ENCODE measurements at places on chromosomes 1 and 21.

DNA sequence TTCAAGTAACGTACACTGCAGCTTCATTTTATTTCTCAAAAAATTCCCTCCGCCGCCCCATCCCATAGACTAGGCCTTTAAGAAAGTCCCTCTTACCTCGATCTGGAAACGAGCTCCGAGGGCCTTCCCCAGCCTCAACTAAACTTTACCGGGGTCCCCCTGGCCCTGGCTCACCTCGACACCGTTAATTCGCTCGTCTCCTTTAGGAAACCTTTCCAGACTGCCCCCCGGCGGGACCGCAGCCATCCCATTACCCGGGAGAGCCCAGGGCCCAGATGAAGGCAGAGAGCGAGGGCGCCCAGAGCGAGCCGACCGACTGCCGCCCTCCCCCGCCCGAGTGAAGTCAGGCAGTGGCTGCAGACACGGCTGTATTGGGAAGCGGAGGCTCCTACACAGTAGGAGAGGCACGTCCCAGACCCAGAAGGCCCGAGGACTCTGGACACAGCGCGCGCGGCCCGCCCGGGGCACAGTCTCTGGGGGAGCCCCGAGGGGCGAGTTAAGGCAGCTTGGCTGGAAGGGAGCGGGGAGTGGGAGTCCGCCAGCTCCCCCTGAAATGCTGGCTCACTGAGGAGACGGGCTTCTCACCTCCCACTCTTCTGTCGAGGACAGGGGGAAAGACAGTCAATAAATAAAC lies 14.6 kb downstream of the SEMA6C start:
- no peak for DNase-seq

- DNase-seq: no peak
Observed at GRCh38 chr1:169604781-169605560, 18.7 kb upstream of the F5 start.

GRCh38 chr21:32463889-32464300 lies 51.4 kb downstream of the EVA1C start:
- no peak for DNase-seq

GRCh38 chr1:213767683-213768082 lies 220.1 kb upstream of the PROX1 start:
- no peak for DNase-seq

GRCh38 chr21:43702785-43703034 lies 16.2 kb upstream of the PDXK start:
- DNase-seq: no peak

GRCh38 chr1:13869172-13869797 lies 169.3 kb downstream of the PRDM2 start:
- no peak for DNase-seq

DNA sequence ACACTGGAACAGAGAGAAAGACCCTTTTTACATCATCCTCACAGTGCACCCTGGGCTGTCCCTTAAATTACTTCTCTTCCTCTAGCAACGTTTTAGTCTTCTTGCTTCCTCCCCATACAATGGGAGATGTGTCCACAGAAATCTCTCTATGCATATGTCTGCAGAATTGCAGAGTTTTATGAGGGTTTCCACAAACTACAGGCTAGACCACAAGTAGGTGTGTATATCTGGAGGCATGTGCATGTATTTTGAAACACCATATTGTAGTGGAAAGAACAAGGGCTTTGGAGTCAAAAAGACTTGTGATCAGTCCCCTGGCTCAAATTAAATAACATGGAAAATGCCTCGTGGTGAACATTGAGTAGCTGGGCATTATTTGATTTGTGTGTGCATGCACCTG lies 121.3 kb upstream of the IPO9 start:
- no peak for DNase-seq

DNA sequence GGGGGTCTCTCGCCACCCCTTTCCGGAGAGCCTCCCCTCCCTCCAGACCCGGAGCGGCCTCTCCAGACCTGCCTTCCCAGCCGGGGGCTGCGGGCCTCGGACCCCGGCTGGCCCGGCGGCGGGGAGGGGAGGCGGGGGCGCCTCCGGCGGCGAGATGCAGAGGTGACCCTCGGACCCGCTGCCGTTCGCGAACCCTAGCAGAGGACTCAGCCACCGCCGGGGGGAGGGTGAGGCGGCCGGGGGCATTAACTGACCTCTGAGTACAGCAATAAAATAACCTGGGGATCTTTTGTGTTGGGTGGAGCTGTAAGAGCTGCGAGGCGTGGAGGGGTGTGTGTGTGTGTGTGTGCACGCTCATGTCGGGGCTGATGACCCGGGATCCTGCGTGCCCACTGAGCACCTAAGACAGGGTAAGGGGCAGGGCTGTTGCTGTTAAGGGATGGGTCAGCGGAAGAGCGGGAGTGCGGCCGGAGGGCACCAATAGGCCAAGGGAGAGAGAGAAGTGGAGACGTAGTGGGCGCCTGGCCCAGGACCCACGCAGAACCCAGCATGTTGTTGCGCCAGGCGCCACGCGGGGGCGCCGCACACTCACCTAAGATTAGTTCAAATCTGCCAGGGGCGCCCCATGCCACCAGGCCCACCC lies 6.3 kb downstream of the HAPLN2 start:
- peak; percentile 85 for DNase-seq

- no peak for DNase-seq
Observed at GRCh38 chr1:53705446-53706096, 33.4 kb downstream of the GLIS1 start.

GRCh38 chr1:206814716-206815341 lies 42.5 kb upstream of the IL10 start:
- peak; percentile 89 for DNase-seq

DNA sequence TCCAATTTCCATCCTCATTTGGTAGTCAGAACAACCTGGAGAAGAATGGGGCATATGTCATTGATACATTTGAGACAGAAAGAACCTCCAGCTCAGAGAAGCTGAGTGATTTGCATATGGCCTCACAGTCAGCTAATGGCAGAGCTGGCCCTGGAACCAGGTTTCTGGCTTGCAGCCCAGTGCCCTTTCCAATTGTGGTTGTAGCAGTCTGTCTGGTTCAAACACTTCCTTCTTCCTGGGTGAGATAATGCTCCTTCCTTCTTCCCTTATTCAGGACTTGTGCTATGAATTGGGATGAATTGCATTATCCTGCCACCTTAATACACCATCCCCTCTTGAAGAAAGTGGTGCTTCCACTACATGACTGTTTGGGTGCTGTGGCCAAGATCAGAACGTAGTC lies 24.2 kb downstream of the SLC5A9 start:
- DNase-seq: peak; percentile 31

- DNase-seq: no peak
Observed at GRCh38 chr1:55575571-55576279, 360.6 kb upstream of the USP24 start.

- DNase-seq: no peak
Observed at GRCh38 chr1:184633785-184634184, 120.9 kb downstream of the EDEM3 start.

GRCh38 chr1:172446547-172446946 lies 2.7 kb upstream of the PIGC start:
- no peak for DNase-seq

DNA sequence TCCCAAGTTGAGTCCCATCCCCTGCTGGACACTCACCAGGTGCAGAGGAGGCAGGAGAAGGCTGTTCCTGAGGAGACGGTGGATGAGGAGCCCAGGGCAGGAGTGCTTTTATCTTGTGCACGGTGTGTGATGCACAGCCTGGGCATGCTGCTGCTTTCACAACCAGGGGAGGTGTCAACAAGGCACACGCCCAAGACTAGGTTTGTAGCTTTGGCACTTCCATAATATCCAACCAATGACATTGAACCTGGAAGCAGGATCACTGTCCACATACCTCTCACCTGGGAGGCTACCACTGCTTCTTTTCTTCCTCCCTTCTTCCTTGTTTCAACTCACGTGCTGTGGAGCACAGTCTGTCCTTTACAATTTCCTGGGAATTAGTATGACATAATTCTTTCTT lies at the start of gene LCE3D:
TSS of gene LCE3D (minus strand) at position 84 of the 400 bp plus-strand sequence. CDS start 580 bp downstream, outside the sequence.
- DNase-seq: no peak

DNA sequence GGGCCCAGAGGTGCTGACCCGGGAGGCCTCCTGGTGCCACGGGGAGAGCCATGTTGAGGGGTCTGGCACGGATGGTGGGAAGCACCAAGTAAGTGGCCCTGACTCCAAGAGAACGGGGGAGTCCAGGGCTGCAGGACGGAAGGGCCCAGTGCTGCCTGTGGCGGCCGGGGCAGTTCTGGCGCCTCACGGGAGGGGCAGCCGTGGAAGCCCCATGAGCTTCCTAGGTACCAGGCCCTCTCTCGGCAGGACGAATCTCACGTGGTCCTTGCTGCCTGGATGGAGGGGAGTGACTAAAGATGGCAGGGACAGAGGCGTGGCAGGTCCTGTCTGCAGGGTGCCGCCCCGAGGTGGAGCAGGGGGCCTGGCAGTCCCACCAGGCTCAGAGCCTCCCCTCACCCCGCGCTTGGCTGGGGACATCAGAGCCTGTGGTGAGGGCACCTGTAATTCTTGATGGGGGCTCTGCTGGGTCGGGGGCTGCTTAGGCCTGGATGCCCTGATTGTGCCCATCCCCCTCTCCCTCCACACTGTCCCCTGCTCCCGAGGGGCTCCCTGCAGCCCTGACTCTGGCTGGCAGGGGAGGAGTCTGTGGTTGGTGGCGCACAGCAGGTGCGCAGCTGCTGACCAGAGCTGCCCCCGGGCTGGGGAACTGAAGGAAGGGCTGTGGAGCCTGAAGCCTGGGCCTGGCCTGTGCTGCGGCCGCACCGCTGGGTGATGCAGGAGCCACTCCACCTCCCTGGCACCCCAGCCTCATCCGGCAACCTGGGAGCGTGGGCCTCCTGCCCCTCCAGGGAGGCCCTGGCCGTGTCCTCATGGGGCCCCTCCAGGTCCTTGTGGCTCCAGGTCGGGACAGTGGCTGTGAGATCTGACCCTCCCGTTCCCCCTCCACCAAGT lies 31.4 kb downstream of the POFUT2 start:
- peak; percentile 58 for DNase-seq

- DNase-seq: no peak
Observed at GRCh38 chr1:174877208-174877673, 122.5 kb upstream of the CACYBP start.

DNA sequence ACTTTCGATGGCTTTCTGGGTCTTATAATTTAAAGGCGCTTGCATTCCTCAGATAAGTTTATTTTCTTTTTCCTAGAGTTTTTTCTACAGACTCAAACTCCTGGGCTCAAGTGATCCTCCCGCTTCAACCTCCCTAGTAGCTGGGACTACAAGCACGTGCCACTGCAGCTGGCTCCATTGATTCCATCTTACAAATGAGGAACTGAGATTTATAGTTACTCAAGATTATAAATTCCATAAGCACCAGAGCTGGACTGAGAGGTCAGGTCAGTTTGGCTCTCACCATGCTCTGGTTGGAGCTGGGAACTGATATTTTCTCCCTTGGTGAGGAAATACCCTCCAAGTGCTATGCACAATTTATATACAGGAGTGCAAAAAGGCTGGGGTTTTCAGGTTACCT lies 13.4 kb upstream of the PRPF38B start:
- DNase-seq: no peak

DNA sequence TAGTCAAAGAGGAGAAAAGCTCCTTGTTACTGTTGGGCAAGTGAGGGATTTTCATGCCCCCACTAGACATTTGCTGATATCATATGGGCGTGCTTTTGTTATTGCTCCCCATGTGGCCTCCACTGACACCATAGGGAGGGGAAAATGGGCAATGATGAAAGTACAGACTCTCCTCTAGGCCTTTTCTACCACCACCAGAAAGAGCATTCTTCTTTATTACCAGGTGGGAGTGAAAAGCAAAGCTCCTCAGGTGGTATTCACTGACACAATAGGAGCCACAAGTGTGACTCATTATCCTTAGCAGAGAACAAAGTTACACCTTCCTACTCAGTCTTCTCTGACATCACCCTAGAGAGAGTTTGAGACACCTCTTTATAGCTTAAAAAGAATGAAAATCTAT lies 667.1 kb downstream of the LTN1 start:
- no peak for DNase-seq

DNA sequence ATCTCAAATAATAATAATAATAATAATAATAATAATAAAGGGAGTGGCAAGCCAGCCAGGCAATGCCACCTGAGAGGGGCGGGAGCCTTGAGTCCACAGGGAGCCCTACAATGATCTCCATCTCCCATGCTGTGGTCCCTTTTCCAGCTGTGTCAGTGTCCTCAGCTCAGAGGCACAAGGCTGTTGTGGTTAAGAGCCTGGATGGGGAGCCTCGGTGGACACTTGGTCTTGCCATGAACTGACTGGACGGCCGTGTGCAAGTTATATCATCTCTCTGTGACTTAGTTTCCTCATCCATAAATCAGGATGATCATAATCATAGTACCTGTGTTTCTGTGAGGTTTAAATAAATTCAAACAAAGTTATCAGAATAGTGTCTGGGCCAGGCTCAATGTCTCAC lies 127.8 kb upstream of the TIAM1 start:
- DNase-seq: no peak

DNA sequence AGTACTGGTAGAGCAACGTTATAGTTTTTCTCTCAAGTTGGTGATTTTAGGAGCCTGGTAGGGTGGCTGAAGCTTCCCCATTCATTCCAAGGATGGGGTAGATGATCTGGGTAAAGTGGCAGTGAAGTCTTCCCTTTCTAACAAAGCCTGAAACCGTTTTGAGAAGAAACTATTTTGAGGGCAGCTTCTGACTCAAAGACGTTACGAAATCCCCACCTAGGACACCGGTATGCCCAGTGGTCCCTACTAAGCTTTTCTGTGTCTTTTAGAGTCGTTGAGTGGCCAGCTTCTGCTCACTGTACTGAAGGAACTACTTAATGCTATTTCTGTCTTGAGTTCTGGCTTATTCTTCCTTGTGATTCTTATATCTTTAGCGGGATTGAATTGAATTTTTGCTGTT lies 1.4 kb downstream of the WDTC1 start:
- DNase-seq: no peak

DNA sequence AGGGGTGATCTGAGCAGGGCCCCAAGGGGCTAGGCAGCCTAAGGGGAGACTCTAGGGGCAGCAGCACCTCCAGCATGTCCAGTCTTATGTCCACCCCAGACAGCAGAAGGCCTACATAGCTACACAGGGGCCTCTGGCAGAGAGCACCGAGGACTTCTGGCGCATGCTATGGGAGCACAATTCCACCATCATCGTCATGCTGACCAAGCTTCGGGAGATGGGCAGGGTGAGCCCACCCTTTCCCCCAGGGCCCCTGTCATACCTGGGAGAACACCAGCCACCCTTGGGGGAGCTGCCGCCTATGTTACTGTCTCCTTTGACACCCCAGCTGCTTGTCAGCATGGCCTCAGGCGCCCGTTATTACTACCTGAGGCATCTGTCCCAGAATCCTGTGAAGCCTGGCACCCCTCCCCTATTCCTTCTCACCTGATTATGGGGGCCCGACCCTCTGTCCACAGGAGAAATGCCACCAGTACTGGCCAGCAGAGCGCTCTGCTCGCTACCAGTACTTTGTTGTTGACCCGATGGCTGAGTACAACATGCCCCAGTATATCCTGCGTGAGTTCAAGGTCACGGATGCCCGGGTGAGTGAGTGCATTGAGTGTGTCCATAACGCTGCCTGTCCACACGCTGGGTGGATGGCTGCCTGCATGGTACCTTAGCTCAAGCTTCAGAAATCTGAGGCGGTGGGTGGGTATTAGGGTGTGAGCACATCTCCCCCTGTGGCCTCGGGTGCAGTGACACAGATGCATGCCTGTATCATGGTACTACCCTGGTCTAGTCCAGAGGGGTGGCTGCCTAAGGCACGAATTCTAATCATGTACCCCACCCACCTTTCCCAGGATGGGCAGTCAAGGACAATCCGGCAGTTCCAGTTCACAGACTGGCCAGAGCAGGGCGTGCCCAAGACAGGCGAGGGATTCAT lies 29.7 kb upstream of the KDM4A start:
- no peak for DNase-seq

- no peak for DNase-seq
Observed at GRCh38 chr21:27839512-27840115, 872.7 kb upstream of the ADAMTS5 start.

Data from BE2C (cell line).